ENCODE measurements at places on chromosomes 7 and 10.

- no peak for DNase-seq
These were observed 26.9 kb downstream of the RGS10 start for GRCh38 chr10:119515511-119516045.

DNA sequence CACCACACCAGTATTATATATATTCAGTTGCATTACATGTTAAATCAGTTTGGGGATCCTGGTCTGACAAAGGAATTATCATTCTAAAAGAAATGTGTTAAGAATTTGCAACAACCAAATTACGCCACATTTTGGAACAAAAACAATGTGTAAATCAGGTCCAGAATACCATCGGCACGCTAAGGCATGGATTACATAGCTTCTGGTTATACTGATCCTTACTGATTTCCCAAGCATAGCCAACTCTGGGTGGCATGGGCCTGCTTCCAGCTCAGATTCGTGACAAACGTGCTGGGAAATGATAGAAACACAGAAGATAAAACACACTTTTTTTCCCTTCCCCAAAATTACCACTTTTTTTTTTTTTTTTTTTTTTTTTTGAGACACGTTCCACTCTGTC lies 660.0 kb downstream of the SORCS1 start:
- DNase-seq: no peak

- DNase-seq: no peak
These were observed 25.9 kb downstream of the KCNMA1 start for GRCh38 chr10:77611670-77612069.

DNA sequence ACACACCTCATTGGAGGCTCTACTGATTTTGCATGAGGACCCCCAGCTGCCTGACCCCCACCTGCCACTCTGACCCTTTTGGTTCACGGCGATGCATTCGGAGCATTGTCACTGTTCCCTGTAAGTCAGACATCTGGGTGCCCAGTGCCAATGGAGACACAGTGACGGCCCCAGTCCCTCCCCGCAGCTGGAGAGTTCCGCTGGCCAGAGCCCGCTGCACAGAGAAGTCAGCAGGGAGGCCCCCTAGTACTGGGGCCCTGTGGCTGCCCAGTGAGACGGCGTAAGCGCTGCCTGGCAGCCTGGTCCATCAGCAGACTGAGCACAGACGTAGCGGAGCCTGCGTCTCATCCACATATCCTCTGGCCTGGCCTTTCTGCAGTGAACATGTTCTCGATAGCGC lies 77.5 kb downstream of the NKX6-2 start:
- DNase-seq: peak; percentile 25

- no peak for DNase-seq
These were observed 5.9 kb upstream of the EBF3 start for GRCh38 chr10:129969911-129970464.

DNA sequence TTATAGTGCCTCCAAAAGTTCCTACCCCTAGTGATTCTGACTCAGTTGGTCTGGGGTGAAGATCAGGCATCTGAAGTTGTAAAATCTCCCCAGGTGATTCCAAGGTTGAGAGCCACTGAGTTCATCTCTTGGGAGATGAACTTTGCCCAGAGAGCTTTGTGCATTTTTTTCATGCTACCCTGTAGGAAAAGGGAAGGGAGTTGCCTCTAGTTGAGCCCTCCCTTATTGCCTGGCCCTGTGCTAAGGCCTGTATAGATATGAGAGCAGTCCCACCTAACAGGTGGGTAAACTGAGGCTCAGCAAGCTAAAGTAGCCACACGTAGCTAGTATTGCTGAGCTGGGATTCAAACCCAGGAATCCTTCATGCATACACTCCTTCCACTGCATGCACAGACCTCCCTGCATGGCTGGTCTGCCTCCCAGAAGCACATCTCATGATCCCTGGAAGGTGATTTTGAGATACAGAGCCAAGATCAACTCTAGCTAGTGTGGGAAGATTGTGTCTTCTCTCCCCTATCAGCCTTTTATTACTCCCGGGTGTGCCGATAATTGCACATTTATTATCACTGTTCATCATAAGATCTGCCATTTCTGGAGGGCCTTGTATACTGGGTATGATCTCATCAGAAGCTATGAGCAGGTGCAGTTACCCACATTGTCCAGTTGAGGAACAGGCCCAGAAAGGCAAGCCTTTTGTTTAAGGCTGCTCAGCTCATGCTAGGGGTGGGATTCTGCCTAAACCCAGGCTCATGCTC lies 47.0 kb downstream of the TBATA start:
- DNase-seq: no peak

DNA sequence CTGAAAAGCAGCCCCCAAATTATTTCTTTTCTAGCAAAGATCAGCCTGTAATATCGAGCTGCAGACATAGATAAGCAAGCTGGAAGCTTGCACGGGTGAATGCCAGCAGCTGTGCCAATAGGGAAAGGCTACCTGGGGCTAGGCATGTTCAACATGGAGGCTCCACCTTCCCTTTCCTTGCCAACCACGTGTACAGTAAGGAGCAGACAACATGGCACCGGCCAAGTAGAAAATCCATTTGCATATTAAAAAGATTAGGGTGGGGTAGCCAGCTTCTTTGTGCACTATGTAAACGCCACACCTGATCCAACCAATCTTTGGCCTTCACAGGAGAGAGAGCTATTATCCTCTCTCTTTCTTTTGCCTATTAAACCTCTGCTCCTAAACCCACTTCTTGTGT lies 56.7 kb upstream of the SEPHS1 start:
- no peak for DNase-seq

Measured in BE2C (cell line).